DMS153 (cell line): ENCODE measurements at places on chromosomes 7 and 10.

- DNase-seq: peak; percentile 2
Observed at GRCh38 chr7:79461660-79462059, 8.2 kb upstream of the MAGI2 start.

DNA sequence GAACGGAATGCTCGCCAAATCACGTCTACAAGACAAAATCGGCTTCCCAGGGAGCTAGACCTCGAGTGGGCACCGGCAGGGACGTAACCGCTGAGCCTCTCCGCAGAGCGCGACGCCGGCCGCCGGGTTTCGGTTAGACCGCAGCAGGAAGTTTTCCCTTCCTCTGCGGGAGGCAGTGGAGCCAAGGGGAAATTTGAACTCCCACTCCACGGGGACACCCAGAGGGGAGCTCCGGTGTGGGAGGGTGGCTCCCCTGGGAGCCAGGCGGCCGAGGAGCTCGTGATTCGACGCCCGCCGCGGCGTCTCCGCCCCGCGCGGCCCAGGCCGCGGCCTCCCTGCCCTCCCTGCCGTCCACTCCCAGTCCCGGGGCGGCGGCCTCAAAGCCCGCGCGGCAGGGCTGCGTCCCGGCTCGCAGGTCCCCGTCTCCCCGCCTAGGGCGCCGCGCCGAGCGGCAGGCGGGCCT, 426 bp downstream of the SYPL1 start:
- peak; percentile 38 for DNase-seq

- DNase-seq: peak; percentile 11
Observed at GRCh38 chr10:88395677-88396076, 187.4 kb downstream of the RNLS start.

- DNase-seq: no peak
Observed at GRCh38 chr7:43572516-43573049, 10.3 kb upstream of the STK17A start.

DNA sequence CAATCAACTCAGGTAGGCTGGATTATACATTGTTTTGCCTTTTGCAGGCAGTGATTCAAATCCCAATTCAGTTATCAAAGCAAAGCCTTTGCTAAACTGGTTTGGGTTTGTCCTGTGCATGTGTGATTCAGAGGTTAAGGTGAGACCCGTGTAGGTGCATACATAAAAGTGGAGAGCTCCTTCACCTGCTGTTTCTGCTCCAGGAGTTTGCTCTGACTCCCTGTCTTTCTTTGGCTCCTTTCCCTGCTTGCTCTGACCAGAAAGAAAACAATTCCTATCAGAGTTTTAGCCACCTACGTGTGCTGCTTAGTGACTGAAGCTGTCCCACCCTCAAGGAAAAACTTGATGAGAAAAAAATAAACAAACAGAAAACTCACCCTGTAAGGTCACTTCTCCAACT, 101.1 kb downstream of the TPST1 start:
- DNase-seq: no peak

DNA sequence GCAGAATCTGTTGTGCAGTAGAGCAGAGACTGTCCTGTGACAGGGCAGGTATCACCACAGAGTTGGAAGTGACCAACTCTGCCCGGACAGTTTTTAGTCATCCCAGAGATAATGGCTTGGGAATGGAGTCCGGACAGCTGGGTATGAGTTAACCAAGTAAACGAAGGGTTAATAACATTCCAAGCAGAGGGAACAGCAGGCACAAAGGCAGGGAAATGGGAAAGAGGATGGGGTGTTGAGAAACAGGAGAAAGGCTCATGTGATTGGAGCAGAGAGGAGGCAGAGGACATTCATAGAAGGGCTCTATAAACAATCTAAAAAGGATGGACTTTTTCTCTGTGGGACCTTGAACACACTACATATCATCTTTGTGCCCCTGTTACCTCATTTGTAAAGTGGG, 132.2 kb upstream of the YAE1 start:
- no peak for DNase-seq

DNA sequence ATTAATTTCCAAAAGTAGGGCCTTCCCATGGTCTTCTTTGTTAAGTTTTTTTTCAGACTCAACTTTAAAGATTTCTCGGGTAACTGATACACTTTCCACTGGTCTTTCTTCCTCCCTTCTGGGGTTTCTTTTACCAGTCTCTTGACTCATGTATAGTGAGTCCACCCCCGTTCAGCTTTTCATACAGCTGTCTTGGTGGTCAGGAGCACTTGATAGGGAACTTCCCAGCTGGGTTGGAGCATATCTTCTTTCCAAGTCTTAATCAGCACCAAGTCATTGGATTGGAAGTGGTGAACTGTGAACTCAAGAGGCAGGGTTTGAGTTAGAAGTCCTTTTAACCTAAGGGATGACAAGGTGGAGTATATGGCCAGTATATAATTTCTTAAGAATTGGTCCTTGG, 29.2 kb upstream of the ELOVL3 start:
- DNase-seq: no peak

DNA sequence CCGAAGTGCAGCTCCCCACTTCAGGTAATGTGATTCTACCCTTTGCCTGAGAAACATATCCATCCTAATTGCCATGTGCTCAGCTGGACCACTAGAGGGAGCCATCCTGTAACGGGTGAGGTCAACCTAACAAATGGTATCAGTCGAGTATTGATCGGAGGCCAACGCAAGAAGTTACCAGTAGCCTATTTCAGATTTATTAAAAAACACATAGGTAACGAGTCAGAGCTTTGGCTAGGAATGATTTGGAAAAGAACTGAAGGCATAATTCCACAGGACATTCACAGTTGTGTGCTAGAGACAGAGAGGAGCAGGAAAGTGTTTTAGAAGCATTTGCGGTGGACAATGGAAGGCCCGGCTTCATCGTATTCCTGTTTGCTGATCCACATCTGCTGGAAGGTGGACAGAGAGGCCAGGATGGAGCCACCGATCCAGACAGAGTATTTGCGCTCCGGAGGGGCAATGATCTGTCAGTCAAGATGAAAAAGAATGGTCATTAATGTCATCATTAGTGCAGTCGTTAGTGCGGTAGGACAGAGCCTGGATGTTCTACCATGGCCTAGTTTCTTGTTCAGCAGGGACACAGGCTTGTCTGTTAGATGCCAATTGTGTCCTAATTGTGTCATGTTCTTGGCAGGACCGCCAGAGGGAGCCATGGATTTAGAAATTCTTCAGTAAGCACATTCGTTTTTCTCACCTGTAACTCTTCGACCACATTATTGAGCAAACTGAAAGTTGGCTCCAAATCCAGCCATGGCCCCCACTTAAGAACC, 17.5 kb downstream of the ACTA2 start:
- DNase-seq: peak; percentile 88

GRCh38 chr7:78720066-78720465, 733.4 kb downstream of the MAGI2 start:
- no peak for DNase-seq

- DNase-seq: no peak
Observed at GRCh38 chr10:127148066-127148932, 48.1 kb downstream of the INSYN2A start.

DNA sequence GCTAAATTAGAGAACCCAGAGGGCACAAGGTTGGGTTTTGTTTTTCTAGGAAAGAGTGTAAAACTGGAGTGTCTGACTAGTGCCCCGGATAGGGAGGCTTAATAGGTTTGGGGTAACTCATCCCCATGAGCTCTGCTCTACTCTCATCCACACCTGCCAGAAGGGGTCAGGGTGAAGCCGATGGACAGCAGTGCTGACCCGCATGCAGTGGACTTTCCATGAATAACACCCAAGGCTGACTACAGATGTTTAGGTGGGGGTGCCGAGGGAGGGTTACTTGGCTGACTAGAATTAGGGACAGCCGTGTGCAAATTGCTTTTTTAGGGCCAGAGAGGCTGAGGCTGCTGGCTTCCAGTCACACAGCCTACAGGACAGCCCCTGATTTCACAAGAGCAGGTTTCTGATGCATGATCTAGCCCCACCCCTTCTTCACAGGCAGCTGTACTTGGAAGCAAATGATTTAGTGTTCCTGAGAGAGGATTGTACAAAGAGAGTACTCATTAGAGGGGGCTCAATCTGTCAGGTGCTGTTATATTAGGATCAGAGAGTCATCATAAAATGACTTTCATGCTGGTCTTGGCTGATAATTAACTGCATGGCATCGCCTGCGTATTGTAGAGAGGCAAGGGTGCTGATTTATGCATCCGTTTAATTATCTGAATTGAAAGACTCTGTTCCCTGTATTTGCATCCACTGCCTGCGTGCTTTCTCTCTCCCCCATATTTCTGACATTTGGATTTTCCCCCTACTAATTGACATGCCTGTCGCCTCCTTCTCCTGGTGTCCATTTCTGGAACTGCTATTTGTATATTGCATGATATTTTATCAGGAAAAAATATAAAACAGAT, 9.5 kb downstream of the INHBA start:
- DNase-seq: no peak

DNA sequence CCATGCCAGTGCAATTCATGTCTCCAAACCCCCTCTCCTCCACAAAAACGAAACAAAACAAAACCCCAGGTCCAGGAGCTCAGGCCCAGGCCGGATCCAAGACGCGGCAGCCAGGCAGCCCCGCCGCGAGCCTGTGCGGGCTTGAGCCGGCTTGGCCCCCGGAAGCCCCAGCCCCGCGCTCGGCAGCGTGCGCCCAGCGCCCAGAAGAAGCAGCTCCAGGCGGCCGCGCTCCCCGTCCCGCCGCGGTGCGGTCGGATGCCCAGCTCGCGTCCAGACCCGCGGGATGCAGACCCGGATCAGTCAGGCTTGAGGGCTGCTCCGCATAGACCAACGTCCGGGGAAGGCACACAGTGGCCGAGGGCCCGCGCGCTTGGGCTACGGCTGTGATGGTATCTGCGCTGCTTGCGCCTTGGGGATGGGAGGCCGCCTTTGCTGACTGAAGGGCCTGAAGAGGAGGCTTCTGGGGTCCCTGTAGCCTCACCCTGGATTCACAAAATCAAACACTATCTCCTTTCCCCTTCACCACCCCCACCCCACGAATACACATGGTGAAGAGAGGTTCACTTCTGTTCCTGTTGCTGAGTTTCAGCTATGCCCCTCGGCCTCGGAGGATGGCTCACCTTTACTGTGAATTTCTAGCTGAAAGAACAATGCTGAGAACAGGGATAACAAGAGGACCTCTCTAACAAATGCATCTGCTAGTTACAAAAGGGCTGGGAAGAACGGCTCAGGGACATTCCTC, 79.9 kb upstream of the EN2 start:
- DNase-seq: no peak

DNA sequence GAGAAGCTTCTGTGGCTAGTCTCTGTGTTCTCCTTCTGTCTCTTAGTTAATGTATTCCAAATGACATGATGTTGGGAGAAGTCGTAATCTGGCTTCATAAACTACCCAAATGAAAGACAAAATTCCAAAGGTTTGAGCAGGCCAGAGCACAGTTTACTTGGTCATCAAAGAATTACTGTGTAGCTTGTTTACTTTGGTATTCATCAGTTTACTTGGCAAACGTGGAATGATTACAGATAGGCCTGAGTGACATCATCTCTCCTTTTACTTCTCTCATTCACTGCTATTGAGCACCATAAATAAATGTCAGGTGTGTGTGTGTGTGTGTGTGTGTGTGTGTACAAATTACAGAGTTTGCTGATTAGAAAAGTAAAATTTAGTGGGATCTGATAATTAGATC, 327.3 kb downstream of the PHTF2 start:
- DNase-seq: no peak

GRCh38 chr7:53984776-53985175, 557.4 kb upstream of the VSTM2A start:
- DNase-seq: no peak

DNA sequence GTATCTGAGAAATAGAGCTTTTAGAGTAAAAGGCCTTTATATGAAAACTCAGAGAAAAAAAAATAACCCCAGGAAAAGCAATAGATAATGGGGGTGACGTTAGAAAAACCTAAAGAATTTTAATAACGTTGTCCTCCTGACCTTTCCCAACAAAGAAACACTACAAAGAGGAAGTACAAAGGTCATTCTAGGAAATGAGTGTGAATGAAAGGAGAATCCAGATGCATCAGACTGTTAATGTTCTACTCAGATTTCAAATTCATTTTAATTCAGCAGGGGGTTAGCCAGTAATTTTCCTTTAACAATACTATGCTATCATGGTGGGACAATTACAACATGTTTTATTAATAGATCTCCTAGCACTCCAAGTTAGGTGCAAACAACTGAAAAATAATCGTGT, 73.8 kb upstream of the CDK1 start:
- DNase-seq: no peak

GRCh38 chr7:30188811-30189210, 54.0 kb downstream of the MTURN start:
- DNase-seq: no peak

- DNase-seq: no peak
Observed at GRCh38 chr10:121332829-121333765, 265.1 kb downstream of the FGFR2 start.

DNA sequence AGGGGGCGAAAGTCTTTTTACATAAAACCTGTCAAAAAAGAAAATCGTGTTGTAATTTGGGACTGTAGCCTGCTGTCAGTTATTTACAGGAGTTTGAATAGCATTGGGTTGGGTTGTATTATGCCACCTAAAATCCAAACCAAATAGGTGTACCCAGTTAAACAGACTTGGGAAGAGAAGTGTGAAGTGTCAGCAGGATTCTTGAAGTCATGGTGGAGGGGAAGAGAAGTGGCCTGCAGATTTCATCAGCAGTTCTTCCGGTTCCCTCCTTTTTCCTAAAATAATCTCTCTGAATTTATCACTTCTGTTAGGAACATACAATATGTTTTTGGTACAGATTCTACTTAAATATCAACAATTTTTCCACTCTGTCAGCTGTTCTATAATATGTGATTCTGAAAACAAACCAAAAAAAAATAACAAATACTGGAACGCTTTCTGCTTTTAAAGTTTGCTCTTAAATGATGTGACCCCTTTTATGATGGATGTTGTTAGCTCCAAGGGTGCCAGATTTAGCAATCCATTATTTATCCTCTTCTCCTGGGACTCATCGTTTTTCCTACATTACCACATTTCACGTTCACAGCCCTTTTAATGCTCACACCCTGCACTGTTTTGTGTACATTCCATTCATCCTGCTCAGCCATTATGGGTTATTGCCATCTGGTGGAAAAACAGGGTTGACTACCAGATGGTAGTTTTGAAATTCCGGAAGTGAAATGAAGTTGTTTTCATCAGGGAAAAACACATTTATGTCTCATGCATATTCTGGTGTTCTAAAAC, 18.7 kb upstream of the ARHGAP12 start:
- peak; percentile 21 for DNase-seq

DNA sequence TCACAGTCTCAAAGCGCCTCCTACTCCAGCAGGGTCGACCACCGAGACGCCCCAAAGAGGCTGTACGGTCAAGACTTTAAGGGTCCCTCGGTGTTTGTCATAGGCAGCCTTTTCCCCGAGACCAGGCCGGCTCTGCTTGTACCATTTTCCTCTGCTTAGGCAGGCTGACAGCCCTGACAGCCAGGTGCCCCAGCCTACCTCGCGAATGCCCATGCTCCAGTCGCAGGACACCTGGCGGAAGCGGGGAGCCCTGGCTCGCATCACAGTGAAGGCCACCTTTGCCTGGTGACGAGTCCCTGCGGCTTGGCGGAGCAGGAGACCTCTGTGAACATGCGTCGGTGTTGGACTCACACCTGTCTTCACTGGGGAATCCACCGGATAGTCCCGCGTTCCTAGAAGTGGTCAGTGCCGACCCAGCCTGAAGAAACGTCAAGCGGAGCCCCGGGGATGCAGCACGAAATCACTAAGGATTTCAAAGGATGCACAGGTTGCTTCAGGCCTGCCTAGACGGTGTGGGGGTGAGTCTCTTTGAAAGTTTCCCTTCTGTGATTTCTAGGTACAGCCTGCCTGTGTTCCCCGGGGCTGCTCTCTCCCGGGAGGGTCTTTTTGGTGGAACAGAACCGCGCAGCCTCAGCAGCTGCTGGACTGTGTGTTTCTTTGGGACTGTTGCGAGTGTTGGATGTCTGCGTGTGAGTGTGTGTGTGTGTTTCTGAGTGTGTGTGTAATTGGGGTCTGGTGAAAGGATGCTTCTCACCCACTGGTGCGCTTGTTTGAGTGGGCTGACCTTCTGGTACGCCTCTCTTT, 30.5 kb upstream of the ZNF273 start:
- no peak for DNase-seq
